ENCODE measurements at places on chromosomes 1 and 21.

- no peak for DNase-seq
These were observed 19.9 kb downstream of the DSTYK start for GRCh38 chr1:205191622-205192021.

GRCh38 chr1:63892632-63893395 is 119.0 kb downstream of the ROR1 start:
- DNase-seq = peak; percentile 31

DNA sequence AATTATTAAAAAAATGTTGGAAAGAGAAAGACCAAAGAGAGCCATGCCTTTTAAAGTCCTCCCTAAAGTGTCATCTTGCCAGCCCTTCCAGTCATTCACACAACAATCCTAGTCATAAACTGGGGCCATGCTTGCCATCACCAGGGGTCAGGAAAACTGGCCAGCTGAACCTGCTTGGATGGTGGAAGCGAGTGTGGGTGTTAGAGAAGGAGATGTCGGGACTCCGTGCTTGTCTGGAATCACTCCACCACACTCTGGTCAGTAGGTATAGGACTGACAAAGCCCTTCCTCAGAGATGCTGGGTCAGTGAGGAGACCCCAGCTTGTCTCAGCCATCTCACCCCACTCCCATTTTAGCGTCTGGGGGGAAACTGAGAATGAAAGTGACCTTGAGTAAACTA is 3.3 kb upstream of the HAPLN2 start:
- DNase-seq = no peak

DNA sequence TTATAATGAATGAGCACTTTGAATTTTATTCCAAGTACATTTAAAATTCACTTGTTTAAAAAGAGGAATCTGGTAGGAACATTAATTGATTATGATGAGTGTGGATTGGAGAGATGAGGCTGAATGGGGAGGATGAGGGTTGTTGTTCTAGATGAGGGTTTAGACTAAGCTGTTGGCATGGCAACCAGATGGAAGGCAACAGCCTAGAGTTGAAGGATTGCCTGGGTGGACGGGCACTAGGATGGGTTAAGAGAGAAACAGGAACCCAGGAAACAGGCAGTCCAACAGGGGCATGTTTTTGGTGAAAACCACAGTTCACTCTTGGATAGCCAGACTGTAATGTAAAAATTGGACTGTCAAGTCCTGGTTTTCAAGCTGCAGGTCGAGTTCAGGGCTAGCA is 125.5 kb downstream of the CHRM3 start:
- DNase-seq = no peak

- DNase-seq = no peak
These were observed 2.1 kb upstream of the TTLL7 start for GRCh38 chr1:84000954-84001495.

GRCh38 chr1:78277253-78277652 is 213.5 kb upstream of the PTGFR start:
- no peak for DNase-seq

- DNase-seq = no peak
These were observed 62.2 kb upstream of the ATP1B1 start for GRCh38 chr1:169044296-169044695.

- no peak for DNase-seq
These were observed 110.8 kb upstream of the HOOK1 start for GRCh38 chr1:59703918-59704378.

DNA sequence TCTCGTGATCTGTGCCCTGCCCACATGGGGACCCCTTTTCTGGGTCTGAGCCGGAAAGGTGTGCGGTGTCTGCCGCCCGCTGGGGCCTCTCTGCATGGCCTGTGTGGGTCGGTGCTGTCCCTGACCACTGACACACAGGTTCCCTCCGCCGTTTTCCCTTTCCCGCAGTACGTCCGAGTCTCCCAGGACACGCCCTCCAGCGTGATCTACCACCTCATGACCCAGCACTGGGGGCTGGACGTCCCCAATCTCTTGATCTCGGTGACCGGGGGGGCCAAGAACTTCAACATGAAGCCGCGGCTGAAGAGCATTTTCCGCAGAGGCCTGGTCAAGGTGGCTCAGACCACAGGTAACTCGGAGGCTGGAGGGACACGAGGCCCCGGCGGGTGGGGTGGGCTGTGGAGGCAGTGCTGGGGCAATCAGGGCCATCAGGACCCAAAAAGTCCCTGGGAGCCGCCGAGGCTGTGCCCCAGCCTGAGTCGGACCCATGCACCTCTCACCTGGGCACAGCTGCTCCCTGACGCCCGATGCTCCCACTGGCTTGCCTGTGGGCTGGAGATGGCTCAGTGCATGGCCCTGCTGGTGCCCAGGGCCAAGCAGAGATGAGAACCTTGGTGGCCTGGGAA is 13.3 kb downstream of the TRPM2 start:
- no peak for DNase-seq

GRCh38 chr1:178725466-178726086 is 532 bp downstream of the RALGPS2 start:
- no peak for DNase-seq

GRCh38 chr1:192316942-192317450 is at the start of gene RGS21:
Gene RGS21, plus strand, starts transcription at chr1:192316992. Its CDS starts 26,045 bp downstream, at chr1:192343037.
- no peak for DNase-seq

DNA sequence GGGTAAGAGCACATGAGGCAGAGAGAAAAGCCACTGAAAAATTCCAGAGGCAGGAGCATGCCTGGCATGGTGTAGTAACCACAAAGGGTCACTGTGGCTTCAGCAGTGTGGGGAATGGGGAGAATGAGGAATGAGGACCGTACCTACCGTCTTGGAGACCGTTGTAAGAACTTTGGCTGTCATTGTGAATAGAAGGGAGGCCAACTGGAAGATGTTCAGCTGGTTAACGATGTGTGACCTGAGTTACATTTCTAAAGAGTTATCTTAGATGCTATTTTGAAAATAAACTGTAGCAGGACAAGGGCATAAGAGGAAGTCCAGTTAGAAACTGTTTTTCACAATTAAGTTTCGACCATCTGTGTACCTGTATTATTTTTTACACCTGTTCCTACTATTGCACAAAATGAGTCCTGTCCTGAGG is 365.5 kb upstream of the SGIP1 start:
- DNase-seq = no peak

- DNase-seq = no peak
These were observed 18.0 kb downstream of the CELA2B start for GRCh38 chr1:15493869-15494390.

DNA sequence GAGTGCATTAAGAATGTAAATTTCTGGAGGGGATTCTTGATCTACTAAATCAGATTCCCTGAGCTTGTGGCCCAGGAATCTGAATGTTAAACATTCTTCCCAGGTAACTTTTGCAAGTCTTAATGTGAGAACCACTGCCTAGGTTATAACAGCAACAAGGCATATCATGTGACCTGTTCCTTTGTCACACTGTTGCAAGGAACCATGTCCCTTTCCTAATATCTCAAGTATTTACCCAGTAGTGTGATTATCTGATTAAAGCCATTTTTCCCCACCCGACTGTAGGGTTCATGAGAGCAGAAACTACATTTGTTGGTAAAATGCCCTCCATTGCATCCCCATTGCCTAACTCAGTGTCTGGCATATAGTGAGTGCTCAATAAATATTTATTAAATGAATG is 112.9 kb upstream of the ATP1A1 start:
- no peak for DNase-seq

DNA sequence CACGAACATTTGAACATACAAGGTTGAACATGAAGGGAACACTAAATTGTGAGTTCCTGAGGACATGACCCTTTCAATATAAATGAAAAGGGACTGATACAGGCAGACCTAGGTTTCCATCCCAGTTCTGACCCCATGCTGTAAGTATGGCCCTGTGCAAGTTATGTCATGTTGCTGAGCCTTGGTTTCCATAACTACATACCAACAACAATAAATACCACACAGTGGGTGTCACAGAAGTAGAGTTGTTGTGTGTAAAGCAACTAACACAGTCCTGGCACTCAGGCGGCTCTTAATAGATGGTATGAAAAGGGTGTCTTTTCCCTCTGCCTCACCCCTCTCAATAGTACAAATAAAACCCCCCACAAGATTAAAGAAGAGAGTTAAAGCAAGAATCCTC is 140.8 kb downstream of the LMX1A start:
- DNase-seq = no peak

GRCh38 chr1:28066393-28067154 is 21.8 kb downstream of the EYA3 start:
- DNase-seq = no peak

DNA sequence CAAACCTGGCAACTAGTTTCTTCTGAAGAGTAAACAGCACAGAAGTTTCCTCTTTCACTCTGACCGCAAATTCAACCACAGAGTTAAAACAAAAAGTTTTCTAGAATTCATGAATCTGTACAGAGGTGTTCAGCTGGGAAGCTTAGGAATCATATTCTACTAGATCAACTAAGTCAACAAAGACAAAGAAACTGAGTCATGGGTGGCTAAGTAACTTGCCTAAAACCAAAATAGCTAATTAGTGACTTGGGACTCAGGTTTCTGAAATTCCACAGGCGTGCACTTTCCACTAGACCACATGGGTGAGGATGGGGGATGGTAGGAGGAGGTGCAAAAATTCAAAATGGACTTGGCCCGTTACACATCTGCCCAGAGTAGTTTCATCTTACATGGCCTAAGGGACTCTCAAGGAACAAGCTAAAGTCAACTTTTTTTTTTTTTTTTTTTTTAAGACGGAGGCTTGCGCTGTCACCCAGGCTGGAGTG is 25.8 kb downstream of the PTPN14 start:
- no peak for DNase-seq

DNA sequence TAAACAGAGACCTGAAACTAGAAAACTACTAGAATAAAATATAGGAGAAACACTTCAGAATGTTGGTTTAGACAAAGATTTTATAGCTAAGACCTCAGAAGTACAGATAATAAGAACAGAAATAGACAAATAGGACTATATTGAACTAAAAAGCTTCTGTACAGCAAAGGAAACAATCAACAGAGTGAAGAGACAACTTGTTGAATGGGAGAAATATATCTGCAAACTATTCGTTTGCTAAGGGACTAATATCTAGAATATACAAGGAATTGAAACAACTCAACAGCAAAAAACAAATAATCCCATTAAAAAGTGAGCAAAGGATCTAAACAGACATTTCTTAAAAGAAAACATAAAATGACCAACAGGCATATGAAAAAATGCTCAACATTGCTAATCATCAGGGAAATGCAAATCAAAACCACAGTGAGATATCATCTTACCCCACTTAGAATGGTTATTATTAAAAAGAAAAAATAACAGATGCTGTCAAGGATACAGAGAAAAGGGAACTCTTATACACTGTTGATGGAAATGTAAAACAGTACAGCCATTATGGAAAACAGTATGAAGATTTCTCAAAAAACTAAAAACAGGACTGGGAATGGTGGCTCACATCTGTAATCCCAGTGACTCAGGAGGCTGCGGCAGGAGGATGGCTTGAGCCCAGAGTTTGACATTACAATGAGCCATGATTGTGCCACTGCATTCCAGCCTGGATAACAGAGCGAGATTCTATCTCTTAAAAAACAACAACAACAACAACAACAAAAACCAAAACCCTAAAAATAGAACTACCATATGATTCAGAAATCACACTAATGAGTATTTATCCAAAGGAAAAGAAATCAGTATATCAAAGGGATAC is 37.3 kb upstream of the ZSWIM5 start:
- DNase-seq = no peak

- DNase-seq = no peak
These were observed 45.7 kb upstream of the COX20 start for GRCh38 chr1:244789731-244790130.

DNA sequence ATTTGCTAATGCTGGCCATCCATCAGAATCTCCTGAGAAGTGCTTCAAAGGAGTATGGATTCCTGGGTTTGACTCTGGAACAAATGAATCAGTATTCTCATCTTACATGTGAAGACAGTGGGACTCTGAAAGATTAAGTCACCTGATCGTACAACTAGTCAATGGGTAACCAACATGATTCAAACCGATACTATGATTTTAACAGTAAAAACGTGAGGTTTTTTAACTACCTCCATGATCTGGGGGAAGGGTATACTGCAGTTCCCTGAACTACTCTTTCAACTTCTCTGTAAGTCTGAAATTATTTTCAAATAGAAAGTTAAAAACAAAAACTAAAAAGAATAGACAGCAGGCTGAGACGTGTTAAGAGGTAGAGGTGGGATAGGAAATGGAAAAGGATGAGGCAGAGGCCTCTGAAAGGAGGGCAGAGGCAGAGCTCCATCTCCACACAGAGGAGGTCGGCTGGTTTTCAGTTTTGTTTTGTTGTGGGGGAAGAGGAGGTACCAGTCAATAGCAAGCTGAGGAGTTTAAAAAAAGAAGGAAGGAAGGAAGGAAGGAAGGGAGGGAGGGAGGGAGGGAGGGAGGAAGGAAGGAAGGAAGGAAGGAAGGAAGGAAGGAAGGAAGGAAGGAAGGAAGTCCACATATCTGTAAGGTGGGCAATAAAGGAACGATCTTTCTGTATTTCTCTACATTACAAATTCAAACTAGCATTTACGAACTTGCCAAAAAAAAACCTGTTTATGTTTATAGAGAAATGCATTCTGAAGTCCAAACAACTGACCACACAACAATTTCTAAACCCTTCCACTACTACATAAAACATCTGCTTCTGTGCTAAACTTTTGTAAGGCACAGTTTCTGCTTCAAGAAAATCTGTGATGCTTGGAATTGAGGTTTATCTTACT is 213.1 kb downstream of the RERE start:
- no peak for DNase-seq

DNA sequence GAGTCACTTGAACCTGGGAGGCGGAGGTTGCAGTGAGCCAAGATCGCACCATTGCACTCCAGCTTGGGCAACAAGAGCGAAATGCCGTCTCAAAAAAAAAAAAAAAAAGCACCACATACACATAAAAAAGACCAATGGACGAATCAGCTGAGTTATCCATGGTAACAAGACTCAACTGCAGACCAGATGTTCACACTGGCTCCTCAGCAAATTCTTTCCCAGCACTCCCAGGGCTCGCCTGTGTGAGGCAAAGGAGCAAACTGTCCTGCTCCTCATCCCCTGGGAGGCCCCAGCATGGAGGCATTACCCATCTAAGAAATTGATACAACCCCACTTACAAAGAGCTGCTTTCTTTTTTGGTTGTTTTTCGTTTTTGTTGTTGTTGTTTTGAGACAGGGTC is 3.1 kb downstream of the TMEM234 start:
- no peak for DNase-seq

GRCh38 chr1:63326473-63327380 is 4.4 kb downstream of the FOXD3 start:
- DNase-seq = no peak

- no peak for DNase-seq
These were observed 157.0 kb upstream of the EDN2 start for GRCh38 chr1:41641475-41641814.

GRCh38 chr1:53220962-53221286 is 490 bp upstream of the CZIB start:
- DNase-seq = no peak

- DNase-seq = no peak
These were observed 35.3 kb upstream of the TENT5B start for GRCh38 chr1:27047914-27048313.

- no peak for DNase-seq
These were observed 608.9 kb downstream of the AMY1C start for GRCh38 chr1:104358621-104359020.

- DNase-seq = no peak
These were observed 96.2 kb upstream of the IRF2BP2 start for GRCh38 chr1:234706199-234706598.

GRCh38 chr21:44382536-44382935 is 29.1 kb downstream of the TRPM2 start:
- no peak for DNase-seq

- DNase-seq = no peak
These were observed 137.5 kb downstream of the HS2ST1 start for GRCh38 chr1:87051965-87052364.

- no peak for DNase-seq
These were observed 14.8 kb downstream of the PI4KB start for GRCh38 chr1:151312411-151312810.

- DNase-seq = no peak
These were observed 295.3 kb upstream of the LYPLAL1 start for GRCh38 chr1:218878369-218878768.
